Pericardium fibroblast (primary cell): ENCODE measurements at places on chromosomes 3 and 15. TPM values are rescaled to one million over a fixed set of nuclear protein-coding genes. Genes with fewer than 3 reads are reported as not detected.

SMAD6 gene
- 16.0 and 52.3 TPM in 2 replicates for total RNA-seq

PLIN1 gene
- 0.26 and 1.2 TPM in 2 replicates for total RNA-seq

DNAH12 gene
- total RNA-seq, result not detected in 2 replicates

ANKUB1 gene
- total RNA-seq, result not detected in 2 replicates

IQCF5 gene
- not detected in 2 replicates for total RNA-seq

SAMMSON gene
- total RNA-seq, result not detected in 2 replicates

PRKAR2A gene
- total RNA-seq, result 16.3 and 27.3 TPM in 2 replicates

MUC13 gene
- total RNA-seq, result not detected in 2 replicates

KIF23 gene
- 3.5 and 3.7 TPM in 2 replicates for total RNA-seq

GMNC gene
- total RNA-seq, result not detected in 2 replicates

TMIE gene
- not detected in 2 replicates for total RNA-seq
